ENCODE measurements at places on chromosomes 11 and 22.

DNA sequence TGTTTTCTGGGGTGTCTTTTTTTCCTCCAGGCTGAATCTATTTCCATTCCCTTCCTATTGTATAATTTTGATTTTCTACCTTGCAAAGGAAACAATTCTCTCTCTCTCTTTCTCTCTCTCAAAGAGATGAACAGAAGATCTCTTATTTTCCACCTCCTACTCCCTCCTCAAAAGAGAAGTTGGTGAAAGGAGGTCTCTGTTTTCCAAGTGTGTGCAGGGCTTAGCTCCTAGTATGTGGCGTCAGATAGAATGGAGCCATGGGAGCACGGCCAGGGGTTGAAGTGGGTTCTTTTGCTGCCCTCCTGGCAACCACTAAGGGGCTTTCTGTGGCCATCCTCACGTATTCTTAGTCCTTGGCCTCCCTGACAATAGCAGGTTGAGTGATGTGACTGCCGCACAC lies 480 bp downstream of the TRIM34 start:
- DNase-seq = no peak

DNA sequence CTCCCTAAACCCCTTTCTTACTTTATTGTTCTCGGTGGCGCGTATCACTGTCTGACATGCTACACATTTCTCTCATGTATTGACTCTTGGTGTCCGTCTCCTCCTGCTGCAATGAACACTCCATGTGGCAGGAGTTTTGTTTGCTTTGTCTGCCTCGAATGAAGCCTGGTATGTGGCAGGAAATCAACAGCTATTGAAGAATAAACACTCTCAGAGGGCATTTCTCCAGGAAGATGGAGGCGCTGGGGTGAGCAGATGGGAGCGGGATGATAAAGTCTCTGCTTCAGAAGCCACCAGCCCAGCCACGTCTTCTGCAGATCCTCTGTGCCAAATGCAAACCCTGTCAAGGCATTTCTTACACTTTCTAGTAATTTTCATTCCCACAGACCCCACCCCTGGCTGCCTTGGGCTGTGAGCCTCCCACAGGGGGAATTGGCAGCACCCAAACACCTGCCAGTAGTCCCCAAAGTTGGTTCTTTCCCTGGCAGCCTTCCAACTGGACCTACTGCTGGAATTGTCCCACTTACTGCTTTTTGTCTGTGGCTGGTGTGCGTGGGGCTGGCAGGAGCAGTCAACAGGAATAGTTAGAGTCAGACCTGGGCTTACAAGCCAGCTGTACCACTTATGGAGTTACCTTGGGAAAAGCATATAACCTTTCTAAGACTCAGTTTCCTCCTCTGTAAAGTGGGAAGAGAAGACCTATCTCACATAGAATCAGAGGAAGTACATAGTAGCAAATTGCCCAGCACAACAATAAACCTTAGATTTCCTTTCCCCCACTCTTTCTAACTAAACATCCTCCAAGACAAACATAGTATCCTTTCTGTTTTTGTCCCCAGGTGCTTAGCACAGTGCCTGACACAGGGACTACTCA lies 13.3 kb upstream of the IL10RA start:
- DNase-seq = peak; percentile 75

- DNase-seq = no peak
Observed at GRCh38 chr11:94801866-94802460, 33.8 kb downstream of the AMOTL1 start.

DNA sequence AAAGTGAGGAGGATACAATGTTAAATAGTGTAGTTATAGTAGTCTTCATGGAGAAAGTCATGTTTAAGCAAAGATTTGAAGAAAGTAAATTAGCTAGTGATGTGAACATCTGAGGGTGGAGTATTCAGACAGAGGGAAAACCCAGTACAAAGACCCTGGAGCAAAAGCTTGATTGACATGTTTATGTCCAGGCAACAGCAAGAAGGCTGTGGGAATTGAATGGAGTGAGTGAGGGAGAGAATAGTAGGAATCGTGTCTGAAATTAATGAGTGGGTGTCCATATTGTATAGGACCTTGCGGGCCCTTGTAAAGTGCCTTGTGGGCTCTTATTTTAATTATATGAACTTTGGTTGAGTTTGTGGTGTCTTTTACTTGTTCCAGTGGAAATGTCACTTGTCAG lies 424.1 kb upstream of the KIRREL3 start:
- DNase-seq = no peak

GRCh38 chr11:40787224-40787623 lies 672.2 kb downstream of the LRRC4C start:
- no peak for DNase-seq

- DNase-seq = no peak
Observed at GRCh38 chr11:69536406-69536805, 54.9 kb downstream of the LINC01488 start.

GRCh38 chr11:112744041-112744440 lies 217.2 kb upstream of the NCAM1 start:
- no peak for DNase-seq

- DNase-seq = no peak
Observed at GRCh38 chr11:88357323-88358039, 19.9 kb upstream of the CTSC start.

DNA sequence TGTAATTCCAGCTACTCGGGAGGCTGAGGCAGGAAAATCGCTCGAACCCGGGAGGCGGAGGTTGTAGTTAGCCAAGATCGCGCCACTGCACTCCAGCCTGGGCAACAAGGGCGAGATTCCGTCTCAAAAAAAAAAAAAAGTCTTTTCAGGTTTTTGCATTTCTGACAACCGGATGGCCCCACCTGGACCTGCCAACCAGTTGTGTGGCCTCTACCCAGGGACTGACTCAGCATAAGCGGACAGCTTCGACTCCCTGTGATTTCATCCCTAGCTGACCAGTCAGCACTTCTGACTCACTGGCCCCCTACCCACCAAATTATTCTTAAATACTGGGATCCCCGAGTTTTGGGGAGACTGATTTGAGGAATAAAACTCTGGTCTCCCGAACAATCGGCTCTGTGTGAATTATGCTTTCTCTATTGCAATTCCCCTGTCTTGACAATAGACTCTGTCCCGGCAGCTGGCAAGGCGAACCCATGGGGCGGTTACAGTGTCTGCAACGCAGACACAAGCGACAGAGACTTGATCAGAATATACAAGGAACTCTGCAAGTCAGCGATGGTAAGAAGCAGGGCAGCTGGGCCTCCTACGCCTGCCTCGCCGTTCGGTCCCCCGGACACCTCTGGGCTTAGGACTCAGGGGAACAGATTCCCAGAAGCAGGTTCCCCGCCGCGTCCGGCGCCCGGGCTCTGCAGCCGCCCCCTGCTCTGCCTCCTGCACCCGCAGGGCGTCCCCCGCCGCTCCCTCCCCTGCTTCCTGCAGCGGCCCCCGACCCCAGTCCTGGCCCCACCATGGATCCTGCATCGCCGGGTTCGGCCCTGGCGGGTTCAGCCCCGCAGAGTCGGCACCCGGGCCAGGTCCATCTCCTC lies 741 bp upstream of the TALDO1 start:
- no peak for DNase-seq

DNA sequence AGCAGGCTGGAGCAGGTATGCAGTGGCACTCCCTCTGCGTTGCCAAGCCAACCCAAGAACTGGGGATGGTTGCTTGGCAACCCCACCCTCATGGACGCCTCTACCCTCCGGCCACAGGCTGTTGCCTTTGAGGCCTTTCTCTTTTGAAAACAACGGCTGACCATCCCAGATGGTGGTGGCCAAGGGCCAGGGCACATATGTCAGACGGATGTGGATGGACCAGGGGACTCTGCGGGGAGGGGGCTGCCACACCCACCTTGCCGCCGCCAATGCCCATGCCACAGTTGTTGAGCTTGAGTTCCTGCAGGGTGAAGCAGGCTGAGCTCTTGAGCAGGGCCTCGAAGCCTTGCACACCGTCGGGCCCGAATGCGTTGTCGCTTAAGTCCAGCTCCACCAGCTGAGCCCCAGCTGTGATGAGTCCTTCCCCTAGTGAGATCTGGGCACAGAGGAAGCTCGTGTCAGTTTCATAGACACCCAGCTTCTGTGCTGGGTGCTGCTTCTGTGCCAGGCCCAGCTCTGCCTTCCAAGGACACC lies 21.5 kb downstream of the RANGAP1 start:
- DNase-seq = no peak

GRCh38 chr11:18731441-18731840 lies 5.5 kb upstream of the IGSF22 start:
- no peak for DNase-seq

DNA sequence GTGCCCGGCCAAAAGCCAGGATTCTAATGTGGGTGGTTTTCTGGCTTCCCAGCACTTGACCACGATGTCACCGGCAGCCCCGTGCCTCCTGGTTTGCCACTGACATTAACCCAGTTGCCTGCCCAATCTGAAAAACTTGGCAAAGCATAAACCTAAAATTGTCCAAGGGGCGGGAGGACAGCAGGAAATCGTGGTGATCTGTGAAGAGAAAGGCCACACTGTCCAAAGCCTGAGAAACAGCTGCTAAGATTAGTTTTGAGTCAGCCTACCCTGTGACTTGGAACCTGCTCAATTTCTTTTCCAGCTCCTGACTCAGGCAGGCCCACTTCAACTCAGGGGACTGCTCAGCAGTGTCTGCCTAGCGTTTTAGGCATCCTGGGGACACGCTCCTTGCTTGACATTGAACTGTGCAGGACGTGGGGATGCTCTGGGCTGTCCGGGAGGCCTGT lies 8.2 kb upstream of the F2 start:
- DNase-seq = no peak

- no peak for DNase-seq
Observed at GRCh38 chr22:36873614-36874308, 13.0 kb downstream of the NCF4 start.

DNA sequence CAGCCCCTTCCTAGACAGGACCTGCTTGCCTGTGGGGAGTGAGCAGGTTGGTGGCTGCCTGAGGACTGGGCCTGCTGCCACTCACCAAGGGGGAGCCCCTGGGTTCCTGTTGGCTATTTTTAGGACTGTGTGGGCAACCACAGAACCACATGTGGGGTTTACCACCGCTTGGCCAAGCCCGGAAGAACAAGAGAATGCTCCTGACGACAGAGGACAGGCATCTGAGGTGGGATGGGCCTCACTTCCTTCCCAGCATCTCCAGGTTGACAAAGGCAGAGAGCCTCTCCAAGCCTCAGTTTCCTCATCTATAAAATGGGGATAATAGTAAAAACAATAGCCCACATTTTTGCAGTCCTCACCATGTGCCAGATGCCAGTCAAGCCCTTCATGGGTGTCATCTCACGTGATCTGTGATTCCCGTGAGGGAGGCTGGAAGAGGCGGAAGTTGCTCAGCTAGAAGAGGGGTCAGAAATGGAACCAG lies 43.6 kb downstream of the LRRC32 start:
- DNase-seq = no peak

GRCh38 chr11:76802151-76802550 lies 19.0 kb downstream of the TSKU start:
- peak; percentile 80 for DNase-seq

DNA sequence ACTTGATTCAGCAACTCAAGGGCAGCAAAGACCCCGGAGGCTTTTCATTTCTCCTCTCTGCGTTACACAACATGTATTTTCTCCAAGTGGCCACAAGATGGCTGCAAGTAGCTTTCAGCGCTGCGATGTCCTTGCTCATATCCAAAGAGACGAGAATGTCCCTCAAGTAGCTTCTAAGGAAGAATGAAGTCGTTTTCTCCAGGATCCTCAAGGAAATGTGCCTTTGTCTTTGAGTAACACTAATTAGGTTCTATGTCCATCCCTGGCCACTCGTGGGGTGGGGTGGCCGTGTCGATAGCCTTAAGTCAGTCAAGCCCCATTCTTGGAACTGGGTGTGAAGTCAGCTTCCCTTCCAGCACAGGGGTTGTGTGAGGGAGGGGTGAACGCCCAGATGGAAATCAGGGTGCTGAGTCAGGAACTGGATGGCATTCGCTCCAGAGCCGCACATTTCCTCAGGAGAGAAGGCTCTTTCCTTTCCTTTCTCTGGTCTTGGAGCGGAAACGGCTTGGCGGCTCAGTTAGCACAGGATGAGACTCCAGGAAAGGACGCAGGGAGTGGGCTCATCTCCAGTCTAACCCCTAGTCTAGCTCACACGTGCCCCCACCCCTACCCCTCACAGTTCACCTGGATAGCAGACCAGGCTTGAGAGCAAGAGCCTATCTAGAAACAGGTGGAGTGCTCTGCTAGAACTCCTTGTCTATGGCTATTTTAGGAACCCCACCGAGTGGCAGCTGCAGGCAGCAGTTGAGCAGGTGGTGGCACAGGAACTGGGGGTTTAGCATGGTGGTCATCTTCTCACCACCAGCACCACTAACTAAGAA lies 44.3 kb downstream of the NNMT start:
- DNase-seq = no peak

DNA sequence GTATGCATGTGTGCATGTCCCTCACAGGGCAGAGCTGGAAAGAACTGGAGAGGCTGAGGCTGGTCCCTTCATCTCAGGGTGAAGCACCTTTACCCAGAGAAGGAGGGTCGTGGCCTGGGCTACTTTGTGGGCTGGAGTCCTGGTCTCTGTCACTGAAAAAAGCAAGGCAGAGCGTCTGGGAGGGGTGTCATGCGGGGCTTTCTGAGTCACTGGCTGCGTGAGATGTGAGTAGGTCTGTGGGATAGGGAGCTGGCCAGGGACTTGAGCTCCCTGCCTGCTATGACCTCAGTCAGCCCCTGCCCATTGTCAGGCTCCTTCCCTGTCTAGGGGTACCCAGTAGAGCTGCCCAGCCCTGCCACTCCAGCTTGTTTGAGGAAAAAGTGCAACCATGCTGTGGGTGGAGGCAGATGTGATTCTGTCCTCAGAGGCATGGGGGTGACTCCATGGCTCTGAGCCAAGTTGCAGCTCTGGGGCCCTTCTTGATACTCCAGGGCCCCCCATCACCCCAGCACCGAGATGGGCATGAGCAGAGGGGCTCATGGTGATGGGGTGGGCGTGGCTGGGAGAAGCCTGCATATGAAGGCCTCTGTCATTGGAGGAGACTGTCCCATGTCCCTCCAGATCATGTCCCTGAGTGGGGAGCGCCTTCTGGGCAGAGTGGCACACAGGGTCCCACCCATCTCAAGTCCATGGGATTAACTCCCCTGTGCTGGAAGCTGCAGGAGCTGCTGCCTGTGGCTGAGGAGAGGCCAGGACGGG lies 27.8 kb downstream of the KCNQ1 start:
- no peak for DNase-seq

DNA sequence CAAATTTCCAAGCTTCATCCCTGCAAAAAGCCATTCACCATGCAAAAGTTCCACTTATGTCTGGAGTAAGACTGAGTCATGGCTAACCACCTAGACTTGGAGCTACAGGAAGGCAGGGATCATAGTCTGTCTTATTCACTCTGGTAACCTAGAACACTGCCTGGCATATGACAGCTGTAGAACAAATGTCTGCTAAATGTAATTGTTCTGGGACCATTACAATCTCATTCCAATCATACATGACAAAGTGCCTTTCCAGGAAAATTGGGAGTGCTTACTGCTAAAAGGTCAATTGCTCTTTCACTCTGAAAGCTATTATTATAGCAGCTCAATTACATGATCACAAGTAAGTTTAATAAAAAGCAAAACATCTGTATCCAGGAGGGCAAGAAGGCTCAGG lies 99.1 kb upstream of the CHRM4 start:
- no peak for DNase-seq

GRCh38 chr11:72309074-72309598 lies 65.2 kb upstream of the PHOX2A start:
- no peak for DNase-seq

GRCh38 chr11:119347940-119348605 lies 1.6 kb upstream of the MFRP start:
- no peak for DNase-seq
